Vagina (tissue), 2 donors: ENCODE measurements at places on chromosomes 6 and 20.

- no peak for DNase-seq
Observed at GRCh38 chr6:126811321-126811720, 307.1 kb upstream of the RSPO3 start.

DNA sequence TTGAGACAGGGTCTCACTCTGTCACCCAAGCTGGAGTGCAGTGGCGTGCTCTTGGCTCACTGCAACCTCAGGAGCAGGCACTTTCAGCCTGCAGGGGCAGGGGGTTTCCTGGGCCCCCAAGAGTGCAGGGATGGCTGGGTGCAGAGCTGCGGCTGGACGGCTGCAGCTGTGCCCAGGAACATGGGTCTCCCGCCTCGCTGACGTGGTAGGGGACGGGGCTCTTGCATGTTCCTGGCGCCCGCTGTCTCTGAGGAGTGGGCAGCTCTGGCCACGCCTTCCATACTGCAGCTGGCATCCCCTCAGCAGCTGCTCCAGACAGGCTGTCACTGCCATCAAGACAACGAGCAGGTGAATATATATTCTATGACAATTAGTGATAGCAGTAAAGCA, 2.2 kb upstream of the DEK start:
- DNase-seq = no peak

DNA sequence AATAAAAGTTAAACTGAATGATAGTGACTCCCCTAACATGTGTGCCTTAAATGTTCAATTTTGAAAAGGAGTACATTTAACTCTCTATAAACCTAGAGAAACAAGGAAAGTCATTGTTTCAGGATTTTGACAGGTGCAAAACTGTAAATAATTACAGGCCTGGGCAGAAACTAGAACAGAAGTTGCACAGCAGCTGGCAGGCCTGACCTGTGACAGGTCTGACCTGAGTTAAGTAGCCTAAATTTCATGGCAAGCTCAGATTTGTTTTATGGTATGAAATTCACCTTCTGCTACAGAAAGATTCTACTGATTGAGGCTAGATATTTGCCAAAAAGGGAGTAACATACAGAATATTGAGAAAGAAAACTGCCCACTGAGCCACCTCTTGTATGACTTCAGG, 166.1 kb downstream of the CDKAL1 start:
- DNase-seq = no peak

DNA sequence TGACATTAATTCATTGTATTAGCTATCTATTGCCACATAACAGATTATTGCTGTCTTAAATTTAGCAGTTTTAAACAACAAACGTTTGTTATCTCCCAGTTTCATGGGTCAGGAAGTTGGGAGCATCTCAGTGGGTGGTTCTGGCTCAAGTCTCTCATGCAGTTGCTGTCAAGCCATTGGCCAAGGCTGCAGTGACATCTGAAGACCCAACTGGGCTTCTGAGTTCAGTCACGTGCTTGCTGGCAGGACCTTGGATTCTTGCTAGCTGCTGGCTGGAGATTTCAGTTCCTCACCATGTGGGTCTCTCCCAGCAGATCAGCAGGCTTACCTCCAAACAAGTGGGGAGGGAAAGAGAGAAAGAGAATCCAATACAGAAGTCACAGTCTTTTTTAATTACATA, 152.6 kb upstream of the EXOC2 start:
- DNase-seq = no peak

GRCh38 chr20:37463726-37464494, 57.1 kb upstream of the NNAT start:
- no peak for DNase-seq

- DNase-seq = no peak
Observed at GRCh38 chr20:50293284-50294139, 102.9 kb downstream of the CEBPB start.

- DNase-seq = no peak
Observed at GRCh38 chr20:1858871-1859270, 36.3 kb upstream of the SIRPA start.

DNA sequence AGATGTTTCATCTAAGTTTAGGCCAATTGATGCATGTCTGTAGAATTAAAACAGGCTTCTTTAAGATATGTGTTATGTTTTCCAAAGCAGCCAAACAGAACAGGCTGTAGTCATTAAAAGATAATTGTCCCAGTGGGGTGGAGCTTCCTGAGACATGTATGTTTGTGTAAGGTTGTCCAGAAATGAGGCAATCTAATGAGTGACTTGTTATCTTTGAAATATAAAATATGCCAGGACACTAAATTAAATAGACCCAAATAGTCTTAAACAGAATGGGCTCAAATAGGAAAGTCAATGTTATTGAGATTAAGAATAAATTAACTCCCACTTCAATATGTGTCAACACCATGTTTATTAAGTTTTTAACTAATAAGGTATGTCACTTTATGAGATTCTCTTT, 204.7 kb upstream of the RNF217 start:
- no peak for DNase-seq
